ENCODE measurements at places on chromosomes 16 and 17.

- DNase-seq: peak; percentile 14
Measured at GRCh38 chr17:44693609-44694008, 4.0 kb upstream of the CCDC43 start.

- DNase-seq: no peak
Measured at GRCh38 chr17:78075545-78075944, 53.0 kb downstream of the TMC6 start.

GRCh38 chr16:64957246-64957645 is 164.6 kb downstream of the CDH11 start:
- DNase-seq: no peak

DNA sequence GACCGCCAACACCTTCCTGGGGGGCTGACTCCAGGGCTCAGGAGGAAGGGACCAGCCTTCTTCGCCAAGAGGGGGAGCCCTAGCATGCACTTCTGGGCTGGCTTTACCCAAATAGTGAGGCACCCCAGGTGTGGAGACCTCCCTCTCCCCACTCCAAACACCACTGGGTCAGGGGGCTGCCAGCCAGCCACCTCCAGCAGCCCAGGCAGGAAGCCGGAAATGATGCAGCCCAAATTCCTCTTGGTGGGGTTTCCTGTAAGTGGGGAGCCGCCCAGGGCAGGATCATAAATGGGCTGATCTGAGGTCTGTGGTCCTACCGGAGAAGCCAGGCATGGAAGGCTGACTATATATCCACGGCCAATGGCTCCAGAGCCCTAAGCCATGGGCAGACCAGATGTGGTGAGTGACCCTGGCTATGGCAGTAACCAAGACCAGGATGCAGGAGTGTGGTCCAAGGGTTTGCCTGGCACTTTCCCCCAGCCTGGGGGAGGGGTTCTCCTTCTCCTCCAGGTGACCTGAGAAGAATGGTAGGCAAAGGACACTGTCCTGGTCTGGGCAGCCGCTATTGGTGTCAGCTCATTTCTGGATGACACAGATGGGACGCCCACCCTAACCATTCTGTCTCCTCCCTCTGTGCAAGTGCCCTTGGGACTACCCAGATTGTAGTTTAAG is 4.2 kb downstream of the GIT1 start:
- DNase-seq: peak; percentile 47

DNA sequence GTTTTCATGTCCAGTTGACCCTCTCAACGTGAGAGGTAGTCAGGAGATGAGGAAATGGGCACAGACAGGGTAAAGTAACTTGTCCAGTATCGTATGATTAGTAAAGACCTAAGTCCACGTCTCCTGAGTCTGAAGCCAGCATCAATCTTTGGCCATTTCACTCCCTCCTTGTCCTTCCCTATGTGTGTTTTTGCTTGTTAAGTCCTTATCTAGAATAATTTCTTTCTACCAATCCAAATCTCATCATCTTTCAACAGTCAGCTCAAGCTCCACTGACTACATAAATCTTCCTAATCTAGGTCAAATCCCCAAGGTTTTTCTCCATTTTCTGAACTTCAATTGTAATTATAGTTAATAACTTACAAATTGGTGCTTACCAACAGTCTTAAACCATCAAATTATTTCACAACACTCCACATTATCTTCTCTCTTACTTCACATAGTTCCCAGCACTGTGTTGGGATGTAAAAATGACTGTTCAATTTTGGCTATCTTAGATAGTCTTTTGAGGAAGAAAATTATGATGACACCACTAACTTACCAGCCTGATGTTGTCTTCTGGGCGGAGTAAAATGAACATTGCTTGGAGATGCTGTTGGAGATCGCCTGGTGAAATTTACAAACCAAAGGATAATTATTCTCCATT is 72.3 kb upstream of the CORO6 start:
- DNase-seq: peak; percentile 19

- no peak for DNase-seq
Measured at GRCh38 chr17:19750020-19750572, 2.0 kb upstream of the ALDH3A1 start.

- no peak for DNase-seq
Measured at GRCh38 chr17:77701996-77702395, 256.5 kb upstream of the TNRC6C start.

- DNase-seq: no peak
Measured at GRCh38 chr17:61403801-61404662, 4.4 kb downstream of the TBX2 start.

GRCh38 chr17:58641887-58642311 is 49.9 kb downstream of the TEX14 start:
- DNase-seq: no peak

DNA sequence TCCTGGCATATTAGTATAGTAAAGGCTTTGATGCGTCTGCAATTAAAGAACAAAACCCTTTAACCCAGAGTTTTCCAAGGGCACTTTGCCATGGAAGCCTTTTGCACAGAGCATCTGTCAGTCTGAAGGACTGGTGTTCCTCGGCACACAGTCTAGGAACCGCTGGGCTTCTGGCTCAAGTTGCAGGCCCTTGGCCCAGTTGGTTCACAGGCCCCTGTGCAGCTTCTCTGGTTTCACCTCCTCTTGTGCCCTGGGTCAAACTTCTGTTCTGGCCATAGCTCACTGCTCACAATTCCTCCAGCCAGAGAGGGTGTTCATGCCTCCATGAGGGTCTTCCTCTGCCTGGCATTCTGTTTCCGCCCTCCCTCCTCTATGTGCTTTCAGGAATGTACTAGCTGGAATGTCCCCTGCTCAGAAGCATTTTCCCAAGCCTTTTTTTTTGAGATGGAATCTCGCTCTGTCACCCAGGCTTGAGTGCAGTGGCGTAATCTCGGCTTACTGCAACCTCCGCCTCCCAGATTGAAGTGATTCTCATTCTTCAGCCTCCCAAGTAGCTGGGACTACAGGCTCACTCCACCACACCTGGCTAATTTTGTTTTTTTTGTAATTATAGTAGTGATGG is 34.5 kb upstream of the TEX2 start:
- no peak for DNase-seq

GRCh38 chr16:14202095-14202494 is 131.0 kb downstream of the MRTFB start:
- DNase-seq: no peak

DNA sequence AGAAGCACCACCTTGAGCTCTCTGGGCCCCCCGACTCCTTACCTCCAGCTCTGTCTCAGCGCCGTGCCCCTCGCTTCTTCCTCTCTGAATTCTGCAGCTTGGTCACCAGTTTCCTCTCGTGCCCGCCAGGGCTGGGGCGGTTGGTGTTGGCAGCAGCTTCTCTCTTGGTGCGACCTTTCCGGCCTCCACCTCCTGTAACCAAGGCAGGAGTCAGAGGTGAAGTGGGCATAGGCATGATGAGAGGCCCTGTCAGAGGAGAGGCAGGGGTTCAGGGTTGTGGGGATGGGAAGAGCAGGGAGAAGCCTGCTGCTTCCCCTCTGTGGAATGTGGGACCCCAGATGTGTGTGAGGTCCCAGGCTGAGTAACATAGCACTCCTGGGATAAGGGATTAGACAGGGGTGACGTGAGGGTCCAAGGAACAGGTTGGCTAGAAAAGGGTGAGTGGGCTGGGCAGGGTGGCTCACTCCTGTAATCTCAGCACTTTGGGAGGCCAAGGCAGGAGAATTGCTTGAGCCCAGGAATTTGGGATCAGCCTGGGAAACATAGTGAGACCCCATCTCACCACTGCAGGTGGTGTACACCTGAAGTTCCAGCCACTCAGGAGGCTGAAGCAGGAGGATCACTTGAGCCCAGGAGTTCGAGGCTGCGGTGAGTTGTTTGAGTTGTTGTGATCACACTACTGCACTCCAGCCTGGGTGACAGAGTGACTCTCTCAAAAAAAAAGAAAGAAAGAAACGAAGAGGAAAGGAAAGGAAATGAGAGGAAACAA is 626 bp downstream of the NUPR1 start:
- DNase-seq: no peak

DNA sequence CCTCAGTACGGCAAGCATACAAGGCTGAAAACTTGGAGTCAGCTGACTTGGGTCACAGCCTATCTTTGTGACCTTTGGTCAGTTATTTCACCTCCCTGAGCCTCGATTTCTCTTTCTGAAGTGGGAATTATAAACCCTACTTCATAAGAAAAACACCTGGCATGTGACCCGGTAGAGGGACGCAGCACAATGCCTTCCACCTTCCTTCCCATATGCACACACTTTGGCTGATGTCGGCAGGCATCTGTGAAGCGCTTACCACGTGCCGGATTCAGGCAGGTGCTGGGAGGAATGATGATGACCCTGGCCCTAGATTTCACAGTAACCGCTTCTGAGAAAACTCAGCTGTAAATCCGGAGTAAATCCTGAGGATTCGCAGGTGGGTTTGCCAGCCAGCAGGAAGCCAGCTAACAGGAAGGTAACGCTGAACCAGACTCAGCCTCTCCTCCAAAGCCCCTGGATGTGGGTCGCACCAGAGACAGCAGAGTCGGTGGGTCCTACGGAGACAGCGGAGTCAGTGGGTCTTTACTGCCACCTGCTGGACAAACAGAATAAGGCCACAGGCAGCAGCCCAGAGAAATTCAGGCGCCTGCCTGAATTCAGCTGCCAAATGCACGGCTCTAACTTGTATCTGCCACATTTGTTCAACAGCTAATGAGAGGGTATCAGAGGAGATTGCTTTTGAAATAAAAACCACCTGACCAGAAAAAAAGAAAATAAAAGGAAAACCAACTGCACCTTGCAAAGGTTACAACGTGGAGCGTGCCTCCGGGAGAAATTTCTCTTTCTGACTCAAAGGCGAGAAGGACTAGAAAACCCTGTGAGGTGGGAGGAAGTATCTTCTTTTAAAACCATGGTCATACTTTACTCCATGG is 16.6 kb downstream of the COPRS start:
- peak; percentile 83 for DNase-seq

DNA sequence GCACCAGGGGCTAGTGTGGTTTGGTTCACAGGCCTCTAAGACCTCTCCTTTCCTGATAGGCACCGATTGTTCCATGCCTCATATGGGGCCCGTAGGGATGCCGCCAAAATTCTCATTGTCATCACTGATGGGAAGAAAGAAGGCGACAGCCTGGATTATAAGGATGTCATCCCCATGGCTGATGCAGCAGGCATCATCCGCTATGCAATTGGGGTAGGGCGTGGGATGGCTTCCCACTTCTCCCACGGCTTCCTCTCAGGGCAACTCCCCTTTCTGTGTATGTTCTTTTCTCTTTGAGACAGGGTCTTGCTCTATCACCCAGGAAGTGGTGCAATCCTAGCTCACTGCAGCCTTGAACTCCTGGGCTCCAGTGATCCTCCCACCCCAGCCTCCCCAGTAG is 5.3 kb downstream of the ITGAX start:
- no peak for DNase-seq

Measured in hematopoietic multipotent progenitor cell treated with erythropoietin and hydrocortisone succinate and interleukin-3 and kit ligand, for 6 days (in vitro differentiated cells).